Myometrial cell (primary cell): ENCODE measurements at places on chromosomes 6 and 20. TPM values are rescaled to one million over a fixed set of nuclear protein-coding genes. Genes with fewer than 3 reads are reported as not detected.

NKX2-2 gene
- not detected in 2 replicates for total RNA-seq

TAGAP gene
- not detected in 2 replicates for total RNA-seq

TFAP2C gene
- 8.0 and 8.6 TPM in 2 replicates for total RNA-seq

SYCP2L gene
- not detected in 2 replicates for total RNA-seq

GMNN gene
- 14.5 and 18.2 TPM in 2 replicates for total RNA-seq

TNNC2 gene
- total RNA-seq = not detected in 2 replicates

PCSK2 gene
- not detected in 2 replicates for total RNA-seq

SLC24A3 gene
- 0.29 and 1.2 TPM in 2 replicates for total RNA-seq

COL9A1 gene
- total RNA-seq = not detected in 2 replicates

NOL7 gene
- total RNA-seq = 62.3 and 87.0 TPM in 2 replicates

TXNDC5 gene
- 503 and 522 TPM in 2 replicates for total RNA-seq

KIF6 gene
- 0.89 and 1.4 TPM in 2 replicates for total RNA-seq

SLC22A7 gene
- total RNA-seq = not detected in 2 replicates

FAM83D gene
- total RNA-seq = 35.2 and 37.6 TPM in 2 replicates

DUSP22 gene
- 9.8 and 33.8 TPM in 2 replicates for total RNA-seq

SLC22A2 gene
- not detected in 2 replicates for total RNA-seq

PNPLA1 gene
- total RNA-seq = not detected in 2 replicates

DEFB112 gene
- total RNA-seq = not detected in 2 replicates
